Stimulated activated CD8-positive, alpha-beta memory T cell treated with anti-CD3 and anti-CD28 coated beads, Interleukin-7, amount 100 ng/mL, for 24 hours (primary cell): ENCODE measurements at places on chromosomes 12 and 14.

- no peak for DNase-seq
These were observed 966.9 kb upstream of the TMEM132C start for GRCh38 chr12:127300075-127300474.

DNA sequence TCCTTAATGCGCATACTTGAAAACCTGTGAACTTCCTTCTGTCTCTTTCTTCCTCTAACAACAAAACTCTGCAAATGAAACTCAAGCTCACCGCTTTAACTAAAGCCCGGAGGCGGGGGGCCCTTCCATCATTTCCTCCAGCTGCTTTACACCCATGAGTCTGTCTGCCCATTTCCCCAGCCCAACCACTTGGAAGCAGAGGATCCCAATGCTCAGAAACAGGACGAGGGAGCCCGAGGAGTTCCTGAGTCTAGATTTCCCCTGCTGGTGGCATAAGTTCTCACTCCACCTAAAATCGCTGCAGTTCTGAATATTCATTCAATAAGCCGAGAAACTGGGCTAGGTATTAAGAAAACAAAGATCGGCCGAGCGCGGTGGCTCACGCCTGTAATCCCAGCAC lies 30.8 kb downstream of the GPR19 start:
- no peak for DNase-seq

DNA sequence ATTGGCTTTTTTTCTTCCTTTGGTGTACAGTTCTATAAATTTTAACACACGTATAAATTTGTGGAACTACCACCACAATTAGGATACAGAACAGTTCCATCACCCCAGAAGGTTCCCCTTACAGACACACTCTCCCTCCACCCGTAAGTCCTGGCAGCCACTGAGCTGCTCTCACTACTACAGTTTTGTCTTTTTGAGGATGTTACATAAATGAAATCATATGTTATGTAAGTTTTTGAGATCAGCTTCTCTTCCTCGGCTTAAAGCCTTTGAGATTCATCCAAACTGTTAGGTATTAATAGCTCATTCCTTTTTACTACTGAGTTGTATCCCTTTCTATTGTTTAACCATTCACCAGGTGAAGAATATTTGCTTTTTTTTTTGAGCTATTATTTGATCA lies 74.3 kb upstream of the SLC24A4 start:
- DNase-seq: no peak

- no peak for DNase-seq
These were observed 198.1 kb upstream of the LRIG3 start for GRCh38 chr12:59118356-59118755.

GRCh38 chr12:57415088-57415487 lies 15.8 kb downstream of the R3HDM2 start:
- no peak for DNase-seq
